Amygdala (tissue), 56 donors: ENCODE measurements at places on chromosomes 5 and 9.
A peak's percentile ranks its signal among the peaks of the same experiment; 100 is the strongest.

- no peak for DNase-seq
Observed at GRCh38 chr9:31394015-31394473, 990.4 kb upstream of the ACO1 start.

DNA sequence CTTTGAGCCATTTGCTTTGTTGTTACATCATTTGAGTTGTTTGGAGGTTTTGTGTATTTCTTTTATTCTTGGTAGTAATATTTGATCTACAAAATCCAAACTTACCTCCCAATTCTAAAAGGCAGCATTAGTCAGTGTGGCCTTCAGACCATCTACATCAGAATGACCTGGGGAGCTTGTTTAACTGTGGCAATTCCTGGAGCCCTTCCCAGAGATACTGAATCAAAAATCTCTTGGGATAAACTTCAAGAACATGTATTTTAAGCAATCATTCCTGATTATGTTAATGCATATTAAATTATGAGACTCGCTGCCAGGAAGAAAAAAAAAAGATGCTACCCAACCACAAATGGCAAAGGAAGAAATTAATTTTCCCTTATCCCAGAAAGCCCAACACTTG is 268.9 kb upstream of the PDE4D start:
- DNase-seq, result no peak

DNA sequence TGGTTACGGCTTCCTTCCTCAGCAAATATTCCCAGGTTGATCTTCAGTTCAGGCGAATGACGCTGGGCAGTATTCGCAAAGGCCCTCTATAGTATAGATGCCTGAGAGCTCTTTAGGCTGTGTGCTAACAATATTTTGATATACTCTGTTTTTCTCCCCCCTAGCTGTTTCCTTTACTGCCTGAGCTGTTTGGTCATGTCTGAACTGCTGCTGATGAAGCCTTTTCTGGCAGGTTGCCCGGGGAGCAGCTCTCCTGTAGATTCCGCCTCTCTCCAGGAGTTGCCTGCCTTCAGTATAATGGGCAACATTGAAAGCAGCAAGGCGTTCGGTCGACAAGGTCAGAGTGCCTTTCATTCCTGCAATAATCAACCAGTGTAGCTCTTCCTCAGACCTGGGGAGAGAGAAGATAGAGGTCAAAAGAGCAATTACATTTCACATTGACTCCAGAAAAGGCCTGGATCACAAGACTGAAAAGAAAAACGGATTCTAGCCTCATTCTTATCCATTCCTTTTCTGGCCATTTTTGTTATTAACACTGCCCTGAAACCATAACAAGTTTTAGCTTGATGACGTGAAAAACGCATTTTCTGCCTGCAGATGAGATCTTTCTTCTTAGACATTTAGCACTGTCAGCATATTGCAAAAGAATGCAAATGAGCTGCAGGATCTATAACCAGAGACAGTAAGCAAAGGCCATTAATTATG is 60.1 kb upstream of the ZNF608 start:
- DNase-seq, result no peak

- no peak for DNase-seq
Observed at GRCh38 chr5:173256800-173257199, 21.8 kb upstream of the NKX2-5 start.

DNA sequence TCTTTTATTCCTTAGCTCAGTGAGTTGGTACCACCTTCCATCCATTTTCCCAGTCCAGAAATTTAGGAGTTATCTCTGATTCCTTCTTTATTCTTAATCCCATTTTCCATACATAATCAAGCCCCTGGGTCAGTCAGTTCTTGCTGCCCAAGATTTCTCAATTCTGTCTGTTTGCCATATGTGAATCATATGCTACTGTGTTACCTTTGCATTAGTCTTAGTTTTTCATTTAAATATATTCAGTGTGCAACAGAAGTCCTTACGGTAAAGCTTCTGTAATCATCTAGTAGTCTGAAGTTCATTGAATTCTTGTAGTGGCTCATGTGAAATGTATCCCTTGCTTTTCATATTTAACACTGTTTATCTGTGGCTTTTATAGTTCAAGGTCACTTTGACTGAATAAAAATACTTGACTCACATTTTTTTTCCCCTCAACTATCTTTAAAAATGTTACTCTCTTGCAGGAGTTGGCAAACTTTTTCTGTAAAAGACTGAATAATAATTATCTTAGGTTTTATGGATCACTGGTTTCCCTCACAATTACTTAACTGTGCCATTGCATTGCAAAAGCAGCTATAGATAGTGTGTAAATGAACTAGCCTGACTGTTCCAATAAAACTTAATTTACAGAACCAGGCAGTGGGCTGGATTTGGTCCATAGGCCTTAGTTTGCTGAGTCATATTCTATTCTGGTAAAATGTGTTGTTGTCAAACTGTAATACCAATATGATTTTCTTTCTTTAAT is 6.9 kb downstream of the KIAA1958 start:
- DNase-seq, result no peak

GRCh38 chr5:145931718-145932117 is 4.7 kb upstream of the SH3RF2 start:
- no peak for DNase-seq

- no peak for DNase-seq
Observed at GRCh38 chr5:35863159-35863558, 6.5 kb downstream of the IL7R start.

- no peak for DNase-seq
Observed at GRCh38 chr9:124270504-124271335, 13.0 kb downstream of the NEK6 start.

DNA sequence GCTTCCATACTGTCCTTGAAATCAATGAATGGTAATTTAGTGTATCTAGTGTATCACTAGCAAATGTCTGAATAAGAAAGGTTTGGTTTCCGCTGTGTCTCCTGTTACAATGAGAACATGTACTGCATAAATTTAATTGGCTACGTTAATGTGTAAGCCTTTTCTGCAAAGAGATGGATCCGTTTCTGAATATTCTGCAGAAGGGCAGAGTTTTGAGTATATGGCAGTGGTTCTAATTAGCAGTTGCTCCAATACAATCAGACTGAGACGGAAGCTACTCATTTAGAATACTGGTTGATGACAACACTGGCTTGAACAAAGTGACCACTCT is 555 bp upstream of the PCDHGC4 start:
- DNase-seq, result no peak

DNA sequence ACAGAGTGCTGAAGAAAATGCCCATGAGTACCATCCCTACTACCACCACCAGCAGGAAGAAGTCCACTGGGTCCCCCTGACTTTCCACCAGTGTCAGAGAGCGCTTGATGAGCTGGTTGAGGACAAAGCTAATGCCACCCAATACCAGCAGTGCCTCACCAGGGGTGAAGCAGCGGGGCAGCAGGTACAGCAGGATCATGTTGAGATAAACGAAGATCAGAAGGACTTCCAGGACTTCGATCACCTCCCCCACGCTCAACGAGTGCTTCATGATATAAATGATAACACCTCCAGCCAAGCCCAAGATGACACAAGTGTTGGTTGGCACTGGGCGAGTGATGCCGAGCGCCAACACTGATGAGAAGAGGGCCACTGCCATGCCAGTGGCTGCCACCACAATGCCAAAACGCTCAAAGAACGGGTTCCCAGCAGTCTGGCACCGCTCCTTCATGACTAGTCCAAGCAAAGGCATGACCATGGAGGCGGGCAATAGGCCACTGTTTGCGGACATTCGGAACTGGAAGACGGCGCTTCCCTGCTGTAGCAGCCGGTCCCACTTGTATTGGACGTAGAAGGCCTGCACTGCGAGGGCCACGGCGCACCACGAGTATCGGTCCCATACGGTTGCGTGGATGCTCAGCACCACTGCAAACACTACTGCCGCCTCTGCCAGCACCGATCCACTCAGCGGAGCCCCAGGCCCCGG is 679 bp downstream of the DOLK start:
- DNase-seq, result no peak

DNA sequence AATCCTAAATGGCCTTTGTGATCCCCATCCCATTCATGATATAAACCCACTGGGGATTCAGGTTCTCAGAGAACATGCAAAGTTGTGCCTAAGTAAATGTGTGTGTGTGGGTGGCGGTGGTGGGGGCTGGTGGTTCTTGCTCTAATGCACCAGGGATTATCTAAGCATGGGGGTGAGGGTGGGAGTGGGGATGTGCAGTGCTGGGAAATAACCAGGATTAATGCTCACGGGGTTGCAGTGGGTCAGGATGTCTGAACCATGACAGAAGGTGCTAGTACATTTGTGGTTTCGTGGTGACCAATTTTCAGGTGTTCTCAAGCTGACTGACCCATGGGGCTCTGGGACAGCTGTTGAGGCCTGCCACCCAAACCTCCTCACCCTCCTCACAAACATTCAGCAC is 101.0 kb downstream of the ZNF608 start:
- no peak for DNase-seq

GRCh38 chr5:122755783-122756182 is 19.1 kb upstream of the SNX2 start:
- no peak for DNase-seq

DNA sequence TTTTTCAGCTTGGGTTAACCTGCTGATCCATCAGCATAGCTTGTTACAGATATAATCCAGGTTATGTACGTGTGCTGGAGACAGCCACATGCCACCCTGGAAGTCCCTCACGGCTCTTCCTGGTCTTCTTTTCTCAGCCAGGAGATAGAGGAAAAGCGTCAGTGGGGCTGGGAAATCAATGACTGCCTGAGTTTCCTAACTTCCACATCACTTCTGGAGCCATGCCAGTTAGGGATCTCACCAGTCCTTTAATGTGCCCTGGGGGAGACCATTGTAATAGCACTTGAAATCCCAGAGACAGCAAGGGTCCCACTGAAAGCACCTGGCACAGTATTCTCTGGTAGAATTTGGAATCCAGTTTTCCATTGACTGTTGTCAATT is 29.2 kb downstream of the ANXA2R start:
- DNase-seq, result no peak

DNA sequence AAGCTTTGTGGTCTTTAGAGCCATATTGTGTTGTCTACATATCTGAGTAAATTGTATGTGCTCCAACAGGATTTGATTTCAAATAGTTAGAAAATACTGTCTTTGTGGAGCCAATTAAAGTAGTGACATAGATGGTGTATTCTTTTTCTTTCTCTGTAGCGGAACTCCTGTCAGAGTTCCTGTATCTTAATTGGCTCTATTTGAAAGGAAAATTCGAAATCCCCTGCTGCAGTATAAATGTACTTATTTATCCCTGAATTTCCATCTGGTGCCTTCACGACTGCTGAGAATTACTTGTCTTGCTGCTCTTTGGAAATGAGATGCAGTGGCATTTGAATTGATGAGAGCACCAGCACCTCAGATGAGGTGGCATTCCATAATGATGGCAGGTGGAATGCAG is 546.7 kb upstream of the SGCD start:
- DNase-seq, result no peak

DNA sequence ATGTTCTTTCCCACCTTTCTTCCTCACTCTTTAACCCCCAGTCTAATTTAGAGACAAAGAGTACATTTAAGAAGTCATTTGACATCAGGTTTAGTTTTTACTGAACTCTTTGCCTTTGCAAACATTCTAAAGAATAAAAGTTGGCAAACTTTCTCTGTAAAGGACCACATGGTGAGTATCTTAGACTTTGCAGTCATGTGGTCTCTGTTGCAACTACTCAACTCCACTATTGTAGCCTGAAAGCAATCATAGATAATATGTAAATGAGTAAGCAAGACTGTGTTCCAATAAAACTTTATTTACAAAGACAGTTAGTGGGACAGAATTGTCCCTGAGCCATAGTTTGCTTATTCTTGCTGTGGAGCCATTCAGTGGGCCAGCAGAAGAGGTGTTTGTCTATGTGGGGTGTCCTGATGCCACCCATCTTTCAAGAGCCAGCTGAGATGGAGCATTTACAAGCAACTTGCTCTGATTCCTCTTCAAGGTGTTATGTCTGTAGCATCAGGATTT is 25.4 kb downstream of the ABLIM3 start:
- no peak for DNase-seq

- peak; percentile 50 for DNase-seq
Observed at GRCh38 chr5:173573126-173573960, 43.1 kb downstream of the BOD1 start.

DNA sequence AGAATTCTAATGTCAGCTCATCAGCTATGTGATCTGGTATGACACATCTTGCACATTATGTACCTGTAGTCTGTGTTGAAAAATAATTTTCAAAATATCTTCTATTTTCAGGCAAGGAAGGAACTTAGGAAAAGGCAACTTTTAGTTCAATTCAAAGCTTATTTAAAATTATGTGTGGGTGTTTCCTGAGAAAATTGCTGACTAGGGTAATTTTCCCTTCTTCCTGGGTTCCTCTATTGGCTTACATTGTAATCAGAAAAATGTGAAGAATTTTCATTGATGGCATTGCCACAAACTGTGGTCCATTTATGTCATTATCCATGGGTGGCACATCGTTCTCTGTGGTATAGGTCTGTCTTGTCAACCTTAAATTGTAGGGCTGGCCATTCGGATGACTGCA is 328.7 kb upstream of the SGCD start:
- DNase-seq, result no peak

- DNase-seq, result no peak
Observed at GRCh38 chr5:73908846-73909245, 282.9 kb downstream of the ARHGEF28 start.

GRCh38 chr5:34526682-34527305 is 129.3 kb upstream of the RAI14 start:
- no peak for DNase-seq

GRCh38 chr5:149030392-149030791 is 32.5 kb downstream of the SH3TC2 start:
- no peak for DNase-seq

DNA sequence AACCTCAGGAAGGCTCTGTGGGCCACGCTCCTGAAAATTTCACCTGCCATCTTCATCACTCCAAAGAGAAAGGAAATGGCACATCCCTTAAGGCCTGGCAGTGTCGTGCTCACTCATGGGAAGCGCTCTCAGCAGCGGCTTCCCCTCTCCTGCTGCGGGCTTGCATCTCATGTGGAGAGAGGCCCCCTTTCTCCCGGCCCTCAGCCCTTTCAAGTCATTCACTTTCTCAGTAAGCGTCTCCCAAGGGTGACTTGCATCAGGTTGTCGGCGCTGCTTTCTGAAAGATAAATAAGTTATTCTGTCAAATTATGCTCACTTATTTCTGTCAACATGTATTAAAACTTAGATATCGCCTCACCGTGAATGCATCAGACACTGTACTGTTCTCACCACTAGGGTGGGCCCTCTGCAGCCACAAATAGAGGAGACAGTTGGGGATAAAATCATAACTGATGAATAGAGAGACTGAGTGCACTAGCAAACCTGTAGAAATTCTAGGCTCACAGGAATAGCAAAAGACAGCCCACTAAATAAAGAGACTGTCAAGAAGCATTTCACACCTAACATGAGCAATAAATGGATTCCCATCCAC is 174.6 kb downstream of the RFK start:
- no peak for DNase-seq

- DNase-seq, result no peak
Observed at GRCh38 chr9:124365036-124365435, 50.2 kb downstream of the PSMB7 start.

GRCh38 chr5:178376921-178377582 is 144.4 kb upstream of the PHYKPL start:
- no peak for DNase-seq

- DNase-seq, result no peak
Observed at GRCh38 chr9:87567571-87567970, 69.9 kb downstream of the DAPK1 start.

GRCh38 chr5:122314036-122314435 is 2.0 kb downstream of the SNCAIP start:
- DNase-seq, result no peak

GRCh38 chr5:140131967-140132409 is 6.3 kb downstream of the IGIP start:
- DNase-seq, result no peak

- no peak for DNase-seq
Observed at GRCh38 chr5:74156728-74157383, 483.7 kb downstream of the ENC1 start.

- DNase-seq, result no peak
Observed at GRCh38 chr5:111995701-111996100, 238.7 kb upstream of the NREP start.
